ENCODE measurements at places on chromosomes 1 and 21.

DNA sequence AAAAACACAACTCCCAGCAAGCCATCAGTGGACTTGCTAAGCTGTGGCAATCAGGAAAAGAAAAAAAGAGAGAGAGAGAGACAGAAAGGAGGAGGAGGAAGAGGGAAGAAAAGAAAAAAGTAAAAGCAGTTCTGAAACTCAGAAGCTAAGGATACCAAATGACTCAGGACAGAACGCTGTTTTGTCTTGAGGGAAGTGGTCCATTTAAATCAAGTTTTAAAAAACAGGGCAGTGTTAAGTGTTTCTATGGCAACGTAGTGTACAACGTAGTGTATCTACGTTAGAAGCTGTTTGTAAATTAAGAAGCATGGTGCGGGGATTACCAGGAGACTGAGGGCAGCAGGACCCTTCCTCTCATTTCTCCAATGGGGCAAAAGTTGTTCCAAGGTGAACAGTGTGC lies 5.8 kb downstream of the ADORA3 start:
- DNase-seq: no peak

GRCh38 chr1:68230484-68230802 lies 1.9 kb downstream of the WLS start:
- peak; percentile 49 for DNase-seq

DNA sequence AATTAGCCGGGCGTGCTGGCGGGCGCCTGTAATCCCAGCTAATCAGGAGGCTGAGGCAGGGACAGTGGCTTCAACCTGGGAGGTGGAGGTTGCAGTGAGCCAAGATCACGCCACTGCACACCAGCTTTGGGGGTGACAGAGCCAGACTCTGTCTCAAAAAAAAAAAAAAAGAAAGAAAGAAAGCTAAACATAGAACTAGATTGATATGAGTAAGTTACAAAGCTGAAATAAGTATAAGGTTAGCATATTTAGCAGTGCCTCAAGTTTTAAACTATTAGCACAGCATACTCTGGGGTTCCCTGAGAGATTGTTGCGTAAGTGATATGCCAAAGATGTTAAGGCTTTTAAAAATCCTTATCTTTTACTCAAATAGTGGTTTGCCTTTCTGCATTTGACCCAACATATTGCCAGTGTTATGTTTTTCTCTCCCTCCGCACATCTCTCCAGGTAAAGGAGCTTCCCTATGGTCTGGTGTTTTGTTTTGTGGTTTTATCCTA lies 126.1 kb downstream of the CD247 start:
- DNase-seq: no peak

- no peak for DNase-seq
These were observed 125.9 kb upstream of the GALNT2 start for GRCh38 chr1:229941160-229941559.

DNA sequence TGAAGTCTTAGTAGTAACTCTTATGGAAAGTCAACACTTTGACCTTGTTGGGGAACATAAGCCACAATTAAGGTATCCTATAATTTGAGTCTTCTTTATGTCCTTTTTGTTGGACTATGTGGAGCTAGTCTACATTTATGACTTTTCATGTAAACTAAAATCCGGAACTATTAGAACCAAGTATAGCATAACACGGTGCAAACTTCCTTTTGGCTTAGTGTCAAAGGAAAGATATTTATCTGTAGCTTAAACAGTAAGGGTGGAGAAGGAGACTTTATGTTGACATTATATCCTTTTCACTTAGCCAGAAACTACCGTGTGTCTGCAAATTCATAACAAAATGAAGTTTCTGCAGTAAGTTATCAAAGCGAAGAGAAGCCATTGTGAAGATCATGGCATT lies 7.3 kb downstream of the UAP1 start:
- DNase-seq: peak; percentile 26

DNA sequence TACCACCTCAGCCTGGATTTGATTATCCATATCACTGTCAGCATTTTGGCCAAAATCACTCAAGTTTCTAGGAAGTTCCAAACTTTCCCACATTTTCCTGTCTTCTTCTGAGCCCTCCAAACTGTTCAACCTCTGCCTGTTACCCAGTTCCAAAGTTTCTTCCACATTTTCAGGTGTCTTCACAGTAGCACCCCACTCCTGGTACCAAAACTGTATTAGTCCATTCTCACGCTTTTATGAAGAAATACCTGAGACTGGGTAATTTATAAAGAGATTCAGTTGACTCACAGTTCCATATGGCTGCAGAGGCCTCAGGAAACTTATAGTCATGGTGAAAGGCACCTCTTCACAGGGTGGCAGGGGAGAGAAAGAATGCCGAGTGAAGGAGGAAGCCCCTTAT lies 39.4 kb downstream of the STXBP3 start:
- no peak for DNase-seq

DNA sequence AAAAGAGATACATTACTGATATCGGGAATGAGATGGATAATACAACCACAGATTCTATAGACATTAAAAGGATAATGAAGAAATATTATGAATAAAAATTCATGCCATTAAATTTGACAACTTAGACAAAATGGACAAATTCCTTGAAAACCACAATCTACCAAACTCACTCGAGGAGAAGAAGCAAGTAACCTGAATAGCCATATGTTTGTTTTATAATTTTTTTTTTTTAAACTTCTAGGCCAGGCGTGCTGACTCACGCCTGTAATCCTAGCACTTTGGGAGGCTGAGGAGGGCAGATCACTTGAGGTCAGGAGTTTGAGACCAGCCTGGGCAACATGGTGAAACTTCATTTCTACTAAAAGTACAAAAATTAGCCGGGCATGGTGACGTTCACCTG lies 327.9 kb downstream of the VAV3 start:
- DNase-seq: no peak

DNA sequence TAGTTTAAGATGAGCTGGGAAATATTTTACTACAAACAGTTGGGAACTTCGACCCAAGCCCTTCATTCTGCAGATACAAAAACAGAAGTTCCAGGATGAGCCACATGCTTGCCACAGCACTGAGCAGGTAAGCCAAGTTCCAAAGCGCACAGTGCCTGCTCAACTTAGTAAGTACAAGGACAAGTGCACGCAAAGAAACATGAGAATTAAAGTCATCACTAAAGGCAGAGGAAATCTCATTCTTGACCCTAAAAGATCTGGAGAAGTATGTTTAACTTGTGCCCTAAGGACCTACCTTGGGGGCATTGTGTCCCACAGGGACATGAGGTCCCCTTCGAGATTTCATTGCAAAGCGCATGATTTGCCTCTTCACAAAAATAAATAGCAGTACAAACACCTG lies 1.2 kb upstream of the UBAP2L start:
- DNase-seq: no peak

- no peak for DNase-seq
These were observed 8.0 kb downstream of the SYT6 start for GRCh38 chr1:114145504-114146151.

DNA sequence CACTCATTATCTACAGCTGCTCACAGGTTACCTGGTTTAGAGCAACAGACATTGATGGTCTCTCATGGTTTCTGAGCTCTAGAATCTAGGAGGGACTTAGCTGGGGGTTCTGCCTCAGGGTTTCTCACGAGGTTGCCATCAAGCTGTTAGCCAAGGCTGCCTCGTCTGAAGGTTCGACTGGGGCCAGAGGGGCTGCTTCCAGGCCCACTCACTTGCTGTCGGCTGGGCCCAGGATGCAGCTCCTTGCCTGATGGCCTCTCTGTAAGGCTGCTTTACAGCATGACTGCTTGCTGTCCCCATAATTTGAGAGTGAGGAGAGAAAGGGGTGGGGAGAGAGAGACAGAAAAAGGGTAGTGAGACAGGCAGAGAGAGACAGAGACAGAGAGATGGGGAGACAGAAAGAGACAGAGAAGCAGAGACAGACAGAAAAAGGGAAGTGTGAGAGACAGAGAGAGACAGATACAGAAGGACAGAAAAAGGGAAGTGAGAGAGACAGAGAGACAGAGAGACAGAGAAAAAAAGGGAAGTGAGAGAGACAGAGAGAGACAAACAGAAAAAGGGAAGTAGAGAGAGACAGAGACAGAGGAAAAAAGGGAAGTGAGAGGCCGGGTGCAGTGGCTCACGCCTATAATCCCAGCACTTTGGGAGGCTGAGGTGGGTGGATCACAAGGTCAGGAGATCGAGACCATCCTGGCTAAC lies 106.8 kb upstream of the C1orf174 start:
- no peak for DNase-seq

DNA sequence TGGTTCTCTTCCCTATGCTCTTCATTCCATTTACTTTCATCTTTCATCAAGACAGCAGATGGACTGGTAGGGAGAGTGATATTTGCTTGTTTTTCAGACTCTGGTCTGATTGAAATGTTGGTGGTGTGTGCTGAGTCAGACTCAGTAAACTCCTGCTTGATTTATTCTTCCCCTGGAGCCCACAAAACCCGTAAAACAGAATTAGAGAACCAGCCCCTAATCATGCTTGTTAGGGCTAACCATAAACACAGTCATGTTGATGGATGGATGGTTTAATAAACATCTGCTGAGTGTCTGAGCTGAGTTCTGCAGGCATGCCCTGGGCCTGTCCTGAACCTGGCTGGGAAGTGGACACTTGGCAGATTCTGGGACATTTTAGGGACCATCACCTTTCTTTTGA lies 24.8 kb downstream of the NOS1AP start:
- no peak for DNase-seq

- no peak for DNase-seq
These were observed 6.3 kb upstream of the SELENON start for GRCh38 chr1:25793585-25794170.

DNA sequence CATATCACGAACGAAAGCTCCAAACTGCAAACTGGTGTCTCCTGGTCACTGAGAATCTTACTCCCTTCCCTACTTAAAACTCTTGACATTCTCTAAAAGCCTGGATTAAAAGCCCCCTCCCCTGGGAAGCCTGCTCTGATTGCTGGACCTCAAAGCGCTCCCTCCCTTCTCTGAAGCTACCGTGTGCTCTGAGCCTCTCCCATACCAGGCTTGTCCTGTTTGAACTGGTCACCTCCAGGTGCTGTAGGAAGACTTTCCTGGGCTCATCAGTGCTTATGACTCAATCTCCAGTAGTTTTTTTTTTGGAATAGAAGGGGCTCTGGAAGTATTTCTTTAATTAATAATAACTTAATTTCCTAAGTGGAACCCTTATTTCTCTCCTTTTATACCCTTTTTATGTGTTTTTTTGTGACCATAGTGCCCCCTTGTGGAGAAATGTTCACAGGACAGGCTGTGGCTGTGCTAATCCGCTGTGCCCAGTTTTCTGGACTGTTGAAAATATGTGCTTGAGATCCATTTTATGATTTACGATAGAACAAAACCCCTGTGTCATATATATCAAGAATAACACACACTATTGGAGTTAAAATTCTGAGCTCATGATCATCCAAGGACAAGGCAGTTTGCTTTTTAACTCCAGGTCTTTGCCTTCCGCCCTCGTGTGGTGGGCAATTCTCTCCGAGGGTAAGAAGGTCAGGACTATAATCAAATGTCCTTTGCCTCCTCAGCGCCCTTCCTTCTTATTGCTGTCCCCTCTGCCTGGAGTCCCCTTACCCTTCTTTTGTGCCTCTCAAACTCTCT lies 16.9 kb downstream of the MTARC1 start:
- peak; percentile 51 for DNase-seq

DNA sequence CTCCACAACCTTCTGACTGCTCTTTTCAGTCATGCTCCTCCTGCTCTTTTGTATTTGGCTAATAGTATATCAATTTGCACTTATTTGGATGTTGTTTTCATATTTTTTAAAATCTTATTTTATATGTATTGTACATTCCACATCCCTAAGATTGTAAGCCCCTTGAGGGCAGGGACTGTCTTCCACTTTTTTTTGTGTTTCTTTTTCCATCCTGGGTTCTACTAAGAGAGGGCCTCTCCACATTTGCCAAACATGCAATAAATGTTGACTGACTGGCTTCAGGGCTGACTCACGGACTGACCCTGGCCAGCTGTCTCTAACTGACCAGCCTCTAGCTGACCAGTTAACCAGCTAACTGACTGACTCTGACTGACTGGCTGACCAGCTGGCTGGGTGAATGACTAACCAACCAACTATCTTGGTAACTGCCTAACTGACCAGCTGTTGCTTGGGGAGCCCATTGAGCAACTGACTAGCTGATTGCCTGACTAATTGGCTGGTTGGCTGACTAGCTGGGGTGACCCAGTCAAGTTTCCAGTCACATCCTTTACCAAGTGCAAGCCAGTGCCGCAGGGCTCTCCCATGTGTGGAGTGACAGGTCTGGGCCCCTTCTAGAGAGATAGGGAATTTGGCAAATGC lies 16.1 kb downstream of the CSF1 start:
- no peak for DNase-seq

DNA sequence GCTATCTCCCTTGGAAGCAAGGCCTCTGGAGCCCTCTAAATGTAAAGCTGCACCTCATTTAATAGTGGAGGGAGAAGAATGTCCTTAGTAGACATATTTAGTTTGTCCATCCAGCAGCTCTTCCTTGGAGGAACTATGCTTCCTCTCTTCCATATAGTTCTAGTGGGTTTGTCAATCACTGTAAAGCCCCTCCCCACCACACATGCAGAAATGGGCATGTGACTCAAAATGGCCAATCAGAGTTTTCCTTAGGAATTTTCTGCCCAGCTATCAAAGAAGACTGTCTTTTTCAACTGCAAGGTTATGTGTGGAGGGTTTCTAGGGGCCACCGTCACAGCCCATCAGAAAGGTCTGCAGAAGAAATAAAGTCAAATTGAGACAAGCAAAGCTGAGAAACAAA lies 175.5 kb downstream of the MIS18A start:
- DNase-seq: no peak
